ENCODE measurements at places on chromosomes 11 and 22. TPM values are rescaled to one million over a fixed set of nuclear protein-coding genes. Genes with fewer than 3 reads are reported as not detected.

The MEI1 gene
- 1.5 TPM for total RNA-seq

The SCARF2 gene
- 10.6 TPM for total RNA-seq

DNA sequence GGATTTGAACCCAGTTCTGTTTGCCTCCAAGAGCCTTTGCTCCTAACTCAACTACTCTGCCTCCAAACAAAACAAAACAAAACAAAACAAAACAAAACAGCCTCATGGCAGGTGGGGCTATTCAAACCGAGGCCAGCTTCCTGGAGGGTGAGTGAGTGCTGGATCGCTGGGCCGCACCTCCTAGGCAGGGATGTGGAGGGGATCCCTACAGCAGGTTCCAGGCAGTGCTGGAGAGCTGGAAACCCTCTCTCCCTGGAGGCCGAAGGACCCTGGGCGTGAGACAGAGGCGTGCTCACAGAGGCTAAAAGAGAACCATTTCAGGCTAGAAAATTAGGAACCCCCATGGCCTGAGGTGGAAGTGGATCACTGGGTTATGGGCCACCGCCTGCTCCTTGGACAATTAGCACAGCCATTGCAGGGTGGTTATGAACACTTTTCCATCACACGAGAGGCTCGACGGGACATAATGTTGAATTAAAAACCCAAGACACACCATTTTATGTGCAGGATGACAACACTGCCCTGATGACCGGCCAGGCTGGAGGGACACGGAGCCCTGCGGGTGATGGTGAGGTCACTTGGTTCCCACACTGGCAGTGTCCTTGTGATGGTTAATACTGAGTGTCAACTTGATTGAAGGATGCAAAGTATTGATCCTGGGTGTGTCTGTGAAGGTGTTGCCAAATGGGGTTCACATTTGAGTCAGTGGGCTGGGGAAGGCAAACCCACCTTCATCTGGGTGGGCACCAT is 35.2 kb downstream of the SHISAL1 start:
- peaks cover 29% of the 10 kb centered on the region for H3K36me3 ChIP-seq
- H3K27me3 ChIP-seq: peaks cover 2% of the 10 kb centered on the region
- H3K4me1 ChIP-seq: peaks cover 62% of the 10 kb centered on the region
- no peak overlapping the region for H3K27ac ChIP-seq
- H3K4me3 ChIP-seq: no peak overlapping the region

DNA sequence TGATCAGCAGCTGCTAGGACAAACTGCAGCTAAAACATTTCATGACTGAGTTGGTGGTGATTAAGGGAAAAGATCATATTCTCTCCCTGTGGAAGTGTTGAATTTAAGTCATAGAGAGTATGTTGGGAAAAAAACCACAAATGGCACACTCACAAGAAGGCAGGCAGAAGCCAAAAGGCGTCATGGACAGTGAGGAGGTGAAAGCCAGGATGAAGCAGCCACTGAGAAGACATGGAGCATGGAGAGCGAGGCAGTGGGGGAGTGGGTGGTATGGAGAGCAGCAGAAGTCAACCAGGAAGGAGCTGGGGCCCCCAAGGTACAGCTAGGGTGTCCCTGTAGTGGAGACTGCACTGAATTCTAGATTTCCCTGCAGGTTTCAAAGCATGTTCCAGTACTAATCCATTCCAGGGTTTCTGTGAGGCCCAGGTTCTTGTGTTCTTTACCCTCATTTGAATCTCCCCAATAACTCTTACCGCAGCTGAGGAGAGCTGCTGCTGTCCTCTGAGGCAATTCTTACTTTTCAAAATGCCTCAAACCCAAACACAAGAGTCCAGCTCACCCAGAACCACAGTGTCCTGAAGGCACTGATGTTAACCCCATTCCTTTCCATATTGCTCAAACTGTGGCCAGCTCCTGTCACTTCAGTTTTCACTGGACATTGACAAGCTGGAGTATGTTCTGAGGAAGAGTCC is 191.8 kb upstream of the E2F8 start:
- peaks cover 11% of the 10 kb centered on the region for H3K4me1 ChIP-seq
- no peak overlapping the region for H3K4me3 ChIP-seq
- peaks cover 4% of the 10 kb centered on the region for H3K27me3 ChIP-seq
- no peaks in the 10 kb centered on the region for H3K36me3 ChIP-seq

DNA sequence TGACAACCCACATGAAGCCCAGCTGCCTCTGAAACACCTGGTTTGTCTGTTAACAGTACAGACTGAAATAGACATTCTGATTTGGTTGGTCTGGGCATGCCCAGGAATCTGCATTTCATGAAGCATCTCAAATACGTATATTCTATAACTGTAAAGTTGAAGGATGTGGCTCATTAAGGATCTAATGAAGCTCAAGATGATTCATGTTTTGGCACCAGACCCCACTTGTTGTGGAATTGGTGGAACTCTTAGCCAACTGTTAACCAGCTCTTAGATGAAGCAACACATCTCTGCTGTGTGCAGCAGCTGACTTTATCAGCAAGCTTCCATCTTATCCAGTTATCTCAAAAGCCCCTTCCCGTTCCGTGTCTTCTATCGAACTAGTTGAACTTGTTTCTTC is 232.2 kb downstream of the INSC start:
- H3K36me3 ChIP-seq: no peaks in the 10 kb centered on the region
- H3K27me3 ChIP-seq: no peaks in the 10 kb centered on the region
- no peak overlapping the region for H3K4me3 ChIP-seq
- H3K4me1 ChIP-seq: no peaks in the 10 kb centered on the region

The CRELD2 gene
- 21.5 TPM for total RNA-seq

GRCh38 chr22:40042312-40042711 is 47.6 kb downstream of the FAM83F start:
- no peak overlapping the region for H3K27ac ChIP-seq
- H3K4me1 ChIP-seq: peaks cover 35% of the 10 kb centered on the region
- H3K36me3 ChIP-seq: no peaks in the 10 kb centered on the region
- peaks cover 7% of the 10 kb centered on the region for H3K27me3 ChIP-seq
- H3K4me3 ChIP-seq: no peak overlapping the region
- no peak for DNase-seq

DNA sequence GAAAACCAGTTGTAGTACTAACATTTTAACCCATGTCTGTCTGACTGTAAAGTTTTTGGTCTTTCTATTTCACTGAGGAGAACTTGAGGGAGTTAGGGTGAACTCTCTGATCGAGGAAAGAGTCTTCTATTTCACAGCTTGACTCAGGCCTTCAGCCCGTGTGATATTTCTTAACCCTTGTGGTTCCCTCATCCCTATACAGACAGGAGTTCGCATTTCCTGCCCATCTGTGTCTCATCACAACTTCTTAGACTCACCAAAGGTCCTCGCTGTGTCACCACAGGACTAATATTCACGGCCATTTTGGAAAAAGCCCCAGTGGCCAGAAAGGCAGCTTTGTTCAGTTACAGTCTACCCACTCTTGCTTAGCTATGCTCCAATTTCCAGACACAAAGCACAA is 172.8 kb downstream of the FAM181B start:
- no peak overlapping the region for H3K27ac ChIP-seq
- no peaks in the 10 kb centered on the region for H3K4me1 ChIP-seq
- H3K27me3 ChIP-seq: no peaks in the 10 kb centered on the region
- no peak overlapping the region for H3K4me3 ChIP-seq

DNA sequence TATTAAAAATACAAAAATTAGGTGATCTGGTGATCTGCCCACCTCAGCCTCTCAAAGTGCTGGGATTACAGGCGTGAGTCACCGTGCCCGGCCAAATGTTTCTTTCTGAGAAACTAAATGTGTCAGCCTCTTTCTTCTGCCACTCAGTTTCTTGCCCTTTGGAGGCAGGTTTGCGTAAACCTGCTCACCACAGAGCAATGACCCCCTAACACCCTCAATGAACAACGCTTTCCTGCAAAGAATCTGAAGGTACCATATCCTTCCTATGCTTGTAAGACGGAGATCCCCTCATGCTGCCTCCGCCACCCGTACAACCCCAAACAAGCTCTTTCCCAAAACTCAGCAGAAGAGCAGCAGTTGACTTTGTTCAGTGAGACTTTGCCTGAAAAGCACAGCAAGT is 38.7 kb upstream of the TTLL12 start:
- no peaks in the 10 kb centered on the region for H3K27me3 ChIP-seq
- H3K4me1 ChIP-seq: peaks cover 33% of the 10 kb centered on the region
- no peak for DNase-seq

The FADD gene
- total RNA-seq: 18.7 TPM

The SLC22A6 gene
- 25.0 TPM for total RNA-seq

The POU2F3 gene
- total RNA-seq: not detected

- peak; percentile 62 for DNase-seq
- no peaks in the 10 kb centered on the region for H3K4me1 ChIP-seq
- no peak overlapping the region for H3K27ac ChIP-seq
Measured at GRCh38 chr11:127369356-127369755, 368.8 kb upstream of the KIRREL3 start.

The OR56A4 gene
- total RNA-seq: 0.06 TPM

DNA sequence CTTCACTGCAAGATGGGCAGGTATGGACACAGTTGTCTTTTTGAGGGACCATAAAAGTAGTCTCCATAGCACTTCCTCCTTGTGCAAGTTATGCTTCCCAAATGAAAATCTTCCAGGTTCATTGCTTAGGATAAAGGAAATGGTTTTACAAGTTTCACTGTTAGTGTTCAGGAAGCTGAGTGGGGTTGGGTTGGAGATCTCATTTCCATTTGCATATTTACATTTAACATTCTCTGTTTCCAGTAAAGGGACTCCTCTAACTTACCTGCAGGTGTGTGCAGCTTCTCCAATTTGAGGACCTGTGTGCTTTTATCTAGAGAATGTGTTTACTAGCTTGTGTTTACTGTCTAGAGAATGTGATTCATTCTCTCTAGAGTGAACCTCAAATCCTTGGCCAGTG is 141.3 kb upstream of the POU2AF2 start:
- no peak overlapping the region for H3K4me3 ChIP-seq
- no peaks in the 10 kb centered on the region for H3K27me3 ChIP-seq
- H3K36me3 ChIP-seq: no peaks in the 10 kb centered on the region
- no peaks in the 10 kb centered on the region for H3K4me1 ChIP-seq
- H3K27ac ChIP-seq: no peak overlapping the region
- no peak for DNase-seq

The MAJIN gene
- 0.50 TPM for total RNA-seq

DNA sequence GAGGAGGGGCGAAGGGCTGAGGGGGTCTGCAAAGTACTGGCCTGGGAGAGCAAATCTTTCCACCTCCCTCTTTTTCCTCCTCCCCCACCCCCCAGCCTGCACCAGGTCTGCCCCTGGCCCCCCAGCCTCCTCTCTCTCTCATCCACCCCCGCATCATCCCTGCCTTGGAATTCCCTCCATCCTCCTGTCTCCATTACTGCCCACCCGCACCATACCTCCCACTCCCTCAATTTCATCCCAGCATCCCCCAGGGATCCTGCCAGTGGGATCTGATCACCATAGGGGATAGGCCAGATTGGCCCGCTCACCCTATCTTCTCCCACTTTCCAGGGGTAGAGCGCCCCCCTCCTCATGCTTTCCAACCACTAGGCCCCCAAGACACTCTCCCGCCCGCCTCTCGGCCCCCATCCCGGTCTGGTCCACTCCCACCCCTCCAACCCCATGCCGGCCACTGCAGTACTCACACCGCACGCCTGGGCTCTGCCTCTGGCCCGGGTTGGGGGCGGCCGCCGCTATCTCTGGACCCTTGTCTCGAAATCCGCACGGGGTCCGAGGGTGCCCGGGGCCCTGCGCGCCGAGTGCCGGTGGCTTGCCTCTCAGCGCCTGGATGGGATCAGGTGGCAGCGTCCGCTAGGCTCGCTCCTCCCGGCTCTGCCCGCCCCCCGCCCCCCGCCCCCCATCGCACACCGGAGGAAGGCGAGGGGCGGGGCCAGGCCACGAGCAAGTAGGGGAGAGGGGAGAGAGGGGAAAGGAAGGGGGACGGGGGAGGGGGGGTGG is at the start of gene GAL3ST3:
GAL3ST3 (minus strand) TSS at position 615 of the 777 bp plus-strand sequence. CDS start 3,746 bp downstream, outside the sequence.
- H3K27me3 ChIP-seq: no peaks in the 10 kb centered on the region
- peaks cover 73% of the 10 kb centered on the region for H3K4me1 ChIP-seq
- H3K4me3 ChIP-seq: peak within 1 kb of the TSS; percentile 44
- H3K27ac ChIP-seq: no peak within 1 kb of the TSS
- DNase-seq: no peak

- no peak for DNase-seq
- H3K36me3 ChIP-seq: peaks cover 82% of the 10 kb centered on the region
- H3K4me3 ChIP-seq: no peak overlapping the region
Measured at GRCh38 chr22:50447576-50448551, 27.0 kb downstream of the SBF1 start.

- peak; percentile 4 for DNase-seq
- H3K4me1 ChIP-seq: peaks cover 25% of the 10 kb centered on the region
- H3K36me3 ChIP-seq: no peaks in the 10 kb centered on the region
- H3K27me3 ChIP-seq: no peaks in the 10 kb centered on the region
- H3K4me3 ChIP-seq: no peak overlapping the region
Measured at GRCh38 chr11:73177380-73177777, 35.3 kb upstream of the FCHSD2 start.

The TAGLN gene
- total RNA-seq: 56.8 TPM

The OR8H2 gene
- not detected for total RNA-seq

DNA sequence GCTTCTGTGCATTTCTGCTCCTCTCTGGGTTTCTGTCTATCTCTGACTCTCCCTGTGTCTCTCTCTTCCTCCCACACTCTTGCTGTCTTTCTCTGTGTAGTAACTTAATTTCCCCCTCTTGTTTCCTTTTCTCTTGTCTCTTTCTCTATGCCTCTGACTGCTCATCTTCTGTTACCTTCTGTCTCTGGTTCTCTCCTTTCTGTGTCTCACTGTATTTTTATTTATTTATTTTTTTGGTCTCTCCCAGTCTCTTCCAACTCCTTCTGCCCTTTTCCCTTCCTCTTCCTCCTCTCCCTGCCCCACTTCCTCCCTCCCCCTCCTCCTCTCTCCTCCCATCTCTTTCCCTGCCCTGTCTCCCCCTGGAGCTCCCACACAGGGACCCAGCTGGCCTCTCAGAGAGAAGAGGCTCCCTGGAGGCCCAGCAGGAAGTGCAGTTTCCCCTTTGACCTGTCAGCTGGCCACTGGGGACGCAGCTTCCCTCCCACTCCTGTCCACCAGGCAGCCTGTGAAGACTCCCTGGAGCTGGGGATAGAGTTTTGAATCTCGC is 38.3 kb upstream of the MYH9 start:
- no peak for DNase-seq
- H3K27me3 ChIP-seq: no peaks in the 10 kb centered on the region
- no peak overlapping the region for H3K27ac ChIP-seq

DNA sequence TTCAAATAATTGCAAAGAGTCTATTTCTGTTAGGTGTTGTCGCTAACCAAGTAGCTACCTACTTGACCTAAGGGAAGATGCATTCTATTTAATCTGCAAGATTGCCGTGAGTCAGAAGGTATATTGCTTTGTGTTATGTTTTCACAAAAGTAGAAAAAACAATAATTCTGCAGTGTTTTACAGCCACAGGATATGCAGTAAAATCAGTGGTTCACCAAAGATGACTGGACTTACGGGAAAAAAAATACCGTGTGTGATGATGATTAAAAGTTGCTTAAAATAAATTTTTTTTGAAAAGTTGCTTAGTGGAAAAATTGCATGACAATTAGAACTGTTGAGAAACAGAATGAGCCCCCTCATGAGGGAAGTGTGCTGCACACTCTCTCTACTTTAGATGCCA is 209.1 kb downstream of the DDX10 start:
- H3K4me1 ChIP-seq: no peaks in the 10 kb centered on the region
- no peak overlapping the region for H3K4me3 ChIP-seq
- no peak overlapping the region for H3K27ac ChIP-seq
- DNase-seq: no peak

- no peaks in the 10 kb centered on the region for H3K27me3 ChIP-seq
- no peak overlapping the region for H3K27ac ChIP-seq
- no peak overlapping the region for H3K4me3 ChIP-seq
- H3K4me1 ChIP-seq: peaks cover 9% of the 10 kb centered on the region
Measured at GRCh38 chr11:96074551-96075310, 150.8 kb upstream of the MTMR2 start.

All from spinal cord (tissue), 10 donors.